WTC11 (cell line): ENCODE measurements at places on chromosomes 13 and 19.

- DNase-seq, result no peak
These were observed 1775.7 kb downstream of the PCDH9 start for GRCh38 chr13:65454403-65454802.

DNA sequence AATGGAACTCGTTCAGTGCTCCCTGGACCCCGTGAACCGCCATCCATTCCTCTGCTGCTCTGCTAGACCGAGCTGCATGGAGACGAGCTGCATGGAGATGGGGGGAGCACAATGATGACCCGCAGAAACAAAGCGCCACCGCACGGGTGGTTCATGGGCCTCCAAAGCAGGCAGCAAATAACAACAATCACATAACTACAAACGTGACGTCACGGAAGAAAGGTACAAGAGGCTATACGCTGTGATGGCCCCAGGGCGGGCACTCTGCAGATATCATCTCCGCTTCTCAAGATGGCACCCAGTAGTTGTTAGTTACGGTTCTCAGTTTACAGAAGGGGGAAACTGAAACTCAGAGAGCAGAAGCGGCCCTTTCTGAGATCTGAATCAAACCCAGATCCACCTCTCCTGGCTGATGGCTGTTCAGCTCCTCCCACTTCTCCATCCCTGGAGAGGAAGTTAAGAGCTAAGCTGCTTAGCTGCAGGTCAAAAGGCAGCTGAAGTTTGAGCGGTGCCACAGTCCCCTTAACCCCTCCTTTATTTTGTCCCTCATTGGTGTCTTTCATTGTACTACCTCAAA lies 1.7 kb downstream of the ATP13A1 start:
- DNase-seq, result no peak

GRCh38 chr19:28961772-28962500 lies 251.0 kb downstream of the UQCRFS1 start:
- DNase-seq, result no peak

- DNase-seq, result no peak
These were observed 1584.5 kb upstream of the MIR17HG start for GRCh38 chr13:89763005-89763404.

DNA sequence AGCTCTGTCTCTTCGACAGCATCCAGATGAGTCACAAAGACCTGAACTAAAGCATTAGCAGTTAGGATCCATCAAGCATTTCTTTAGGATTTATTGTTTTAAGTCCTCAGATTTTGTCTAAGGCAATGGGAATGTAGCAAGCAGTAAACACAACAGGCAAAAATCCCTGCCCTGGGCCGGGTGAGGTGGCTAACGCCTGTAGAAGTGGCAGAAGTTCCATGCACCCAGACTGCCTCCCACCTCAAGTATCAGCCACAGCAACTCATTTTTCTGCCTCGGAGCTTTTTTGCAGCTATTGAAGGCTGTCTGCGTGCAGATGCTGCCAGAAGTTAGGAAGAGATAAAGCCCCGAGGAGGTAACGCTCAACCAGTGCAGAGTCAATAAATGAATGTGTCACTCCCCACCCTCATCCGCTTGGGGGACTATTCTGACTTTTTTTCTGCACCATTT lies 47.1 kb upstream of the MRI1 start:
- DNase-seq, result no peak

GRCh38 chr19:17555929-17556813 lies 722 bp downstream of the COLGALT1 start:
- DNase-seq, result peak; percentile 72

DNA sequence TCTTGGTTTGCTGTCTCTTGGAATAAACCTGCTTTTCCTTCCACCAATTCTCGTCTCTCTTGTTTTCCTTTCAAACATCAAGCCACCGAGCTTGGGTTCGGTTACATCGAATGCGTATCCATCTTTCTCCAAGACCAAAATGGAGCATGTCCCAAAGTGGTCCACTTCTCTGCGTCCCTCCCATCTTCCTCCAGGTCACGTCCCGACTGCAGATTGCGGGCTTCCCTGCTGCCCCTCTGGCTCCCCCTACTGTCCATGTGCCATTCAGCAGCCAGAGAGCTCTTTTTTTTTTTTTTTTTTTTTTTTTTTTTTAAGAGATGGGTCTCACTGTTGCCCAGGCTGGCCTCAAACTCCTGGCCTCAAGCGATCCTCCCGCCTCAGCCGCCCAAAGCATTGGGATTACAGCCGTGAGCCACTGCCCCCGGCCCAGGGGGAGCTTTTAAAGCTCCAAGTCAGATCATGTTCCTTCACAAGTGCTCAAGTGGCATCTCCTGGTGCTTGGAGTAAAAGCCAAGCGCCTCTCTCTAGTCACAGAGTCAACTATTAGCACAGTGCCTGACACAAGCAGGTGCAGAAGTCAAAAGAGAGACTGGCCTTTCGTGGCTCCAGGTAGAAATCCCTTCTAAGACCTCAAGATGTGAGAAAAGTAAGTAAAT lies 10.0 kb downstream of the COL5A3 start:
- peak; percentile 84 for DNase-seq

- peak; percentile 71 for DNase-seq
These were observed 47.4 kb upstream of the RCBTB2 start for GRCh38 chr13:48580185-48580803.

GRCh38 chr13:32549788-32550187 lies 11.2 kb upstream of the N4BP2L2 start:
- DNase-seq, result no peak

GRCh38 chr13:112996671-112997091 lies 27.7 kb downstream of the MCF2L start:
- DNase-seq, result no peak

- DNase-seq, result peak; percentile 76
These were observed 84.3 kb downstream of the IER2 start for GRCh38 chr19:13234518-13234917.

GRCh38 chr13:64054321-64054720 lies 2638.7 kb upstream of the PCDH20 start:
- no peak for DNase-seq

- DNase-seq, result no peak
These were observed 29.8 kb downstream of the ZNF571 start for GRCh38 chr19:37564624-37565369.

GRCh38 chr19:53424968-53425597 lies 6.7 kb upstream of the ZNF761 start:
- DNase-seq, result peak; percentile 85

- no peak for DNase-seq
These were observed 99.2 kb upstream of the C1QTNF9B start for GRCh38 chr13:23996456-23996855.

DNA sequence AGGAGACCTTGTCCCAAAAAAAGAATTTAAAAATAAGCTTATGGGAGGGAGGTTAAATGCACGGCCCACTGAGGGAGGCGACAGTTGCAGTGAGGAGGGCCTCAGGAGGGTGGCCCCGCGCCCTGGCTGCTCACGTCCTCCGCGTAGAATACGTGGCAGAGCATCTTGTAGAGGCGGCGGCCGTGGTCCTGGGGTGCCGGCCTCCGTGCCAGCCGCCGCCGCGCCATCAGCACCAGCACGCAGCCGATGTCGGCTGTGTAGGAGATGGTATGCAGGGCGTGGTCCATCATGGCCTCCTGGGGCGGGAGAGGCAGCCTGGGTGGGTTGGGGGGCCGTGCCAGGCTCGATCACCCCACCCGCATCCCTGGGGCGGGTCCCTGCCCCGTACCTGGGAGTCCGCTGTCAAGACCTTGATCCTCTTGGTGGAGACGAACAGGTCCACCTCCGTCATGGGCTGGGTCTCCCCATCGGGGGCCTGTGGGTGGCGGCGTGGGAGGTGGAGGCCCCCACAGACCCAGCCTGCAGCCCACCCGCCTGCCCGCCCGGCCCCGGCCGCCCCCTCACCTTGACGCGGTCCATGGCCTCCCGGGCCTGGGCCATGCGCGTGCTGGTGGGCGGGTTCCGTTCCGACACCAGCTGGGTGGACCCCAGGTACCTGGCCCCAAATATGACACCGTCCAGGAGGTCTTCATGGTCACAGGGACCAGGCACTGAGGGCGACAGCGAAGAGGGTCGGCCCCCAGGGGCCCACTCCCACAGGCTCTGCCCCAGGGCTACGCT lies 7.7 kb downstream of the APBA3 start:
- DNase-seq, result no peak

GRCh38 chr13:59710996-59711701 lies 452.6 kb downstream of the DIAPH3 start:
- DNase-seq, result no peak

- DNase-seq, result no peak
These were observed 7.8 kb upstream of the LYPD5 start for GRCh38 chr19:43809762-43810696.

GRCh38 chr19:44741841-44742329 lies 6.6 kb upstream of the BCL3 start:
- no peak for DNase-seq

DNA sequence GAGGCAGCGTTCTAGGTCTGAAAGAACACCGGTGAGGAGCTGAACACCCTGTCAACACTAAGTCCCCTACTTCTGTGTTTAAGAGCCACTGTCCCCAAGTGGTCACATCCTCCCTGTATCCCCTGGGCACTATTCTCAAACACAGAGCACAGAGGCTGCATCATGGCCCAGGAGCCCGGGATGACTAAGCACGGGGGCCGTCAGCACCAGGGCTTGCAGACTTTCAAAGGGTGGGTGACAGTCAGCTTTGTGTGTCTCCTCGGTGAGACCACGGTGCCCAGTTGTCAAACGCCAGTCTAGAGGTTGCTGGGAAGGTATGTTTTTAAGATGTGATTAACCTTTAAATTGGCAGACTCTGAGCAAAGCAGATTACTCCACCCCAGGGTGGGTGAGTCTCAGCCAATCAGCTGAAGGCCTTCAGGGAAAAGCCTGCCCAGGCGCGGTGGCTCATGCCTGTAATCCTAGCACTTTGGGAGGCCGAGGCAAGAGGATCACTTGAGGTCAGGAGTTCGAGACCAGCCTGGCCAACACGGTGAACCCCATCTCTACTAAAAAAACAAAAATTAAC lies 8.0 kb downstream of the MAP2K2 start:
- DNase-seq, result no peak

DNA sequence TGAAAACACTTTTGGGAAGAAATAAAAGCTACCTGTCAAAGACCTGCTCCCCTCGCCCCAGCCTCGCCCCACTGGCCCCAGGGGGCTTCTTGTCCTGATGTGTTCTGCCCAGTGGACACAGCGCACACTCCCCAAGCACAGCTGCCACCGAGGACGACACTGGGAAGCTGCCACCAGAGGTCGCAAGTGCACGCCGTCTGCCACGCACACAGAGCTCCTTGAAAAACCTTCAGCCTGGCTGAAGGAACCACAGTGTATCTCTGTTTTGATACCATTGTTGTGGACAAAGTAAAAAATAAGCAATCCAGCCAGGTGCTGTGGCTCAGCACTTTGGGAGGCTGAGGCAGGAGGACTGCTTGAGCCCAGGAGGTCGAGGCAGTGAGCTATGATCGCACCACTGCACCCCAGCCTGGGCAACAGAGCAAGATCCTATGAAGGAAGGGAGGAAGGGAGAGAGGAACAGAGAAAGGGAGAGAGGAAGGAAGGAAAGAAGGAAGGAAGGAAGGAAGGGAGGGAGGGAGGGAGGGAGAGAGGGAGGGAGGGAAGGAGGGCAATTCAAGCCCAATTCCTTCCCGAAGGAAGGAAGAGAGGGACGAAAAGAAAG lies 57.3 kb downstream of the CEBPG start:
- peak; percentile 81 for DNase-seq

DNA sequence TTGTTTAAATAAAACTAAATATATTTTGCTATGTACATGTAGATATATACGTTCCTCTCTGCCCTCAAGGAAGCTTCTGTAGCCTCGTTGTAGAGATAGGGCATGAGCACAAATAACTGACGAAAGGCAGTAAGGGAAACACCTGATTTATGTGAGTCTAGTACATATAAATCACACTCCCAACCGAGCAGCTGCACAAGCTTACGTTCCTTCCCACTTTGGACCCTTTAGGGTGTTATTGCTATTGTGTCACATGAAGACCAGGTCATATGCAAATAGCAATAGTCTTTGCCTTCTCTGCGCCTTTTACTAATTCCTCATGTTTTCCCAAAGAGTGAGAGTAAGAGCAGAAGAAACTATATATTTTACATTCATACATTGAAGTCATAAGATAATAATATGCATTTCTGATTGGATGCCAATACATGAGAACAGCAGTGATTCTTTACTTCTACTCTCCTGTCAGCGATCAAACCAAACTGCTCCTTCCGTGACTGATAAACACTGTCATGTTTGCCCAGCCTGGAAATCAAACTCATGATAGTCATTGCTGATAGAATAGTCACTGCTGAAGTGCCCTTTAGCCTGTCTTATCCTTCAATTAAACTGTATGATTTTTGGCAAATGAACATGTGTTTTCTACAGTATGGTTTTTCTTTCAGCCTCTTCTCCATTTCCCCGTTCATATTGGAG lies 127.2 kb upstream of the MAB21L1 start:
- no peak for DNase-seq

- no peak for DNase-seq
These were observed 747.2 kb downstream of the OLFM4 start for GRCh38 chr13:53775807-53776206.

DNA sequence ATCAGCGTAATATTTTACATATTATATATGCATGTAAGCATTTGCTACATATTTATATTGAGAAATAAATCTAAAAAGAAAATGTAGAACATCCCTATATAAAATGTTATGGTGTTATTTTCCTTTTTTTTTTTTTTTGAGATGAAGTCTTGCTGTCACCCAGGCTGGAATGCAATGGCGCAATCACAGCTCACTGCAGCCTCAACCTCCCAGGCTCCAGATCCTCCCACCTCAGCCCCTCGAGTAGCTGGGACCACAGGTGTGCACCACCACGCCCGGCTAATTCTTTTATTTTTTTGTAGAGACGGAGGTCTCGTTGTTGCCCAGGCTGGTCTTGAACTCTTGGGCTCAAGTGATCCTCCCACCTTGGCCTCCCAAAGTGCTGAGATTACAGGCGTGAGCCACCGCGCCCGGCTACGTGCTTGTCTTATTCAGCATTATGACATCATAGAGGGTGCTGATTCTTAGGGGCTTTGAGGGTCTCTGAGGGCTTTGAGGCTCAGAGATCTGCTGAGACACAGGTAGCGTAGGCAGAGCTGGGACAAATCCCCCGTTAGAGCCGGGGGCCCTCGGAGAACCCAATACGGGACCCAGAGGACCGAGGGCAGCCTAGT lies 101.9 kb downstream of the GADD45B start:
- DNase-seq, result no peak

DNA sequence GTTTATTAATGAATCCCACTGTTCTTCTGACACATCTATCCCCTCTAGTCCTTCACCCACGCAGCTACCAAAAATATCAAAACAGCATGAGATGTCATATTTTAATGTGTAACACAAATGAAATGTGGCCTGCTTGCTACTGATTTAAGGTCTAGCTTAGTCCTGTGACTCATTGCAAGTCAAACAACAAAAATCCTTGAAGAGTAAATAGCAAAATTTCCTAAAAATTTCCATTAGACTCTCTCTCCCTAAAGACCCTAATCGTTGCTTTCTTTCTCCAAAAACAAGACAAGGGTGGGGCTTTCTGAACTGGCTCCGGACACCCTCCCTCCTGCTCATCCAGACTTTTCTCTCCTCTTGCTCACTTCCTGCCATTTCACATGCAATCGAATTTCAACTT lies 99.9 kb upstream of the IPO5 start:
- no peak for DNase-seq

GRCh38 chr13:93172109-93172508 lies 54.5 kb upstream of the GPC6 start:
- DNase-seq, result peak; percentile 16
